ENCODE measurements at places on chromosomes 13 and 19.

DNA sequence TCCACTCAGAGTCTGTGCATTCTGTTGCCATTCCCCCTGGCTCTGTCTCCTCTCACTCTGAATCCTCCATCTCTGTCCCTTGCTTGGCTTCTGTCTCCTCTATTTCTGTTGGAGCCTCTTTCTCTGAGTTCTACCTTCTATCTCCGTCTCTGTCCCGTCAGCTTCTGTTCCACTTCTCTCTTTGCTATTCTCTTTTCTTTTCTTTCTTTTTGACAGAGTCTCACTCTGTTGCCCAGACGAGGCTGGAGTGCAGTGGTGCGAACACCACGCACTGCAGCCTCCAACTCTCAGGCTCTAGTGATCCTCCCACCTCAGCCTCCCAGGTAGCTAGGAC, 33.8 kb upstream of the LRRC4B start:
- DNase-seq: no peak

DNA sequence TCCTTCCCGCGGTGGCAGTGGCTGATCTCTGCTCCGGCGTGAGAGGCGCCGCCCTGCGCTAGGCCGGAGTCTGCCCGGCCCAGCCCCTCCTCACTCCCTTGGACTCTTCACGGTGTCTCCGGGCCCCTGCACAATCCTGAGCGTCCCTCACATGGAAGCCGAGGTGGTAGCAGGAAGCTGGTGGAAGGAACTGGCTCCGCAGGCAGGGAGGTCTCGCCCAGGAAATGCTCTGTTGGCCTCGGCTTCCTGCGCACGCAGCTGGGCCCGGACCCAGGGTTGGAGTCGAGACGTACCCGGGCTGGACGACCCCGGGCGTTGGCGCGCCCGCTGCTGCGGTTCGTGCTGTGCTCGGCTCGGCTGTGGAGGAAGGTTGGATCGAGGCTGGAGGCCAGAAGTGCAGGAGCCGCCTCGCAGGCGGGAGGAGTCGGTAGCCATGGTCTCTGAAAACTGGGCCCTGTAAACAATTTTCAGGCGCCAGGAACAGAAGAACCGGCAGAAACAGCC, 46.3 kb downstream of the ZNF724 start:
- no peak for DNase-seq

- DNase-seq: no peak
These were observed 12.7 kb downstream of the SUGT1 start for GRCh38 chr13:52665325-52665724.

- DNase-seq: no peak
These were observed 656 bp upstream of the ZNF324 start for GRCh38 chr19:58466089-58466759.

DNA sequence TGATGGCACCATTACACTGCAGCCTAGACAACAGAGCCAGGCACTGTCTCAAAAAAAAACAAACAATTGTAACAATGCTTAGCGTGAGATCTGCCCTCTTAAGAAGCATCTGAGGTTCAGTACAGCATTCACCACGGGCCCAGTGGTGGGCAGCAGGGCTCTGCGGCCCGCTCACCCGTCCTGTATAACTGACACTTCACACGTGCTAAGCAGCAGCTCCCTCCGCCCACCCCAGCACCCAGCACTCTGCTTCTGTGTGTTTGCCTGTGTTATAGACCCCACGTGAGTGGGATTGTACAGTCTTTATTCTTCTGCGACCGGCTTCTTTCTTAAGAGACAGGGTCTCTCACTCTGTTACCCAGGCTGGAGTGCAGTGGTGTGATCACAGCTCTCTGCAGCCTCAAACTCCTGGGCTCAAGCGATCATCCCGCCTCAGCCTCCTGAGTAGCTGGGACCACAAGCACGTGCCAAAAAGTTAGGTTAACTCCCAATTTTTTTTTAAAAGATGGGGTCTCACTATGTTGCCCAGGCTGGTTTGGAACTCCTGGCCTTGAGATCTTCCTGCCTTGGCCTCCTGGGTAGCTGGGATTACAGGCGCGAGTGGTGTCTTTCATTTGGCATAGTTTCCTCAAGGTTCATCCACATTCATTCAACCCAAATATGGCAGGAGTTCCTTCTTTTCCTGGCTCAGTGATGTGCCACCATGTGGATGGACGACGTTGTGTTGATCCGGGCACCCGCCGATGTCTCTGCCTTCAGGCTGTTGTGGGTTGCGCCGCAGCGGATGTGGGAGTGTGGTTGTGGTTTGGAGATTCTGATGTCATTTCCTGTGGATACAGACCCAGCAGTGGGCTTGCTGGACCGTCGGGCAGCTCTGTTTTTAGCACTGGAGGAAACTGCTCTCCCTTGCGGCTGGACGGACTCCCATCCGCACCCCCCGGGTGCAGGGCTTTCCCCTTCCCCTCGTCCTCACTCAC, 170.0 kb downstream of the KDM4B start:
- peak; percentile 92 for DNase-seq

- peak; percentile 77 for DNase-seq
These were observed at the start of gene BST2 for GRCh38 chr19:17405250-17406045. Gene BST2 (minus strand): TSS chr19:17405630. CDS start chr19:17405575, 55 bp downstream.
